ENCODE measurements at places on chromosomes 5 and 9. TPM values are rescaled to one million over a fixed set of nuclear protein-coding genes. Genes with fewer than 3 reads are reported as not detected.
A peak's percentile ranks its signal among the peaks of the same experiment; 100 is the strongest.

Gene SLC25A2
- total RNA-seq: 0.59 TPM

DNA sequence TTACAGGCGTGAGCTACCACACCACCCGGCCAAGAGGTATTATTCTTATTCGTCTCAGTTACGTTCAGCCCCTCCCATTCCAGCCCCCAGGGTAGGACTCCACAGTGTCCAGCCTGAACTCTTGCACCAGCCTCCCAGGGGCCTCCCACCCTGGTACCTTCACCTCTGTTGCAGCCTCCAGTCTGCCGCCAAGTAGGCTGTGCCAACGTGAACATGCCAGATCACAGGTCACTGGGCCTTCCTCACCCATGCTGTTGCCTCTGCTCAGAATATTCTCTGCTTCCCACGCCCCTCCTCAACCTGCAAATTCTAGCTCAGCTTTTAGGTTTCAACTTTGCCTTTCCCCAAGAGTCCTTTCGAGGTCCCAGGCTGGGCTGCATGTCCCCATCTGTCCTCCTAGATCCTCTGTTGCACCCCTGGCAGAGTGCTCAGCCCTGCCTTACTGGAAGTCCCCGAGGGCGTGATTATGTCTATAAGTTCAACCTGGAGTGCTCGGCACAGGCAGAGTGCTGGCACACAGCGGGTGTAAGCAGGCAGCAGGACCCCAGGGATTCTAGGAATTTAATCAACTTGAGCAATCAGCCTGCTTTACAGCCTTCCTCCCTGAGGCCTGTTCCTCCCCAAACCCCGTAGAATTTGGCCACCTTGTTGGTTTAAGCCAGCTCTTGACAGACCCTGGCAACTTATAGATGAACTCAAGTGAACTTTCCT lies 13.1 kb upstream of the STXBP1 start:
- no peak overlapping the region for H3K27ac ChIP-seq
- H3K27me3 ChIP-seq: no peaks in the 10 kb centered on the region
- no peak for DNase-seq
- no peak overlapping the region for H3K4me3 ChIP-seq
- no peaks in the 10 kb centered on the region for H3K36me3 ChIP-seq

DNA sequence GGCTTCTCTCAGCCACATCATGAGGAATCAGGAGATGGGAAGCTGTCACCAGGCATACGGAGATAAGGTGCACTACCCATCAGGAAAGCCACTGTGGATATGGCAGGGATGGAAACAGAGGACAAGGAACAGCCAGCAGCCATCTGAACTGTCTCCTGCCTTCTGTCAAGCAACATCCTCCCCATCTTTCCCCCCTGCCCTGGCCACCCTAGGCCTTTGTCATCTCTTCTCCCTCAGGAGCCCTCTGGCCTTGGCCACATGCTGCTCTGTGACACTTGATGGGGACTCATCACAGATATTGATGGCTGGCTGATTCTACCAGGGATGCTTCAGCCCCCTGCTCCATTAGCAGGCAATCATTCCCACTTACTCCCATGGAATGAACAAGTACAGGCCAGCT lies 21.1 kb upstream of the MEIKIN start:
- peaks cover 4% of the 10 kb centered on the region for H3K27me3 ChIP-seq
- no peak for DNase-seq
- H3K4me1 ChIP-seq: no peaks in the 10 kb centered on the region
- H3K36me3 ChIP-seq: no peaks in the 10 kb centered on the region

DNA sequence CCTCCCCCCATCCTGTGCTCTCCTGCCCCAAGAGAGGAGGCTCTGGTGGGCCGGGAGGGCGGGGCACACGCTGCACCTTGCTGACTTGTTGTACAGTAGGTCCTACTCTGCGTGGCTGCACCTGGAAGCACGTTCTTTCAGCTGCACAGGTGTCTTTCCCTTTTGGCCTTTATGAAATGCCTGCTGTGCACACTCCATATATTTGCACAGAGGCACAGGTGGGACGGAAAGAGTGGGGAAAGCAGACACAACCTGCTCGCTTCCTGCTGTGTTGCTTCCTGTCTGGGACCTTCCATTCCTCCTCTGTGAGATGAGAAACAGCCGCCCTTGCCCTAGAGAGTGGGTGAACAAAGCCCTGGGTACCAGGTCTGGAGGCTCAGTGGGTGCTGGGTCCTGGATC lies 4.8 kb downstream of the USP20 start:
- H3K27ac ChIP-seq: no peak overlapping the region
- peaks cover 28% of the 10 kb centered on the region for H3K4me1 ChIP-seq
- H3K27me3 ChIP-seq: no peaks in the 10 kb centered on the region
- H3K36me3 ChIP-seq: peaks cover 12% of the 10 kb centered on the region

DNA sequence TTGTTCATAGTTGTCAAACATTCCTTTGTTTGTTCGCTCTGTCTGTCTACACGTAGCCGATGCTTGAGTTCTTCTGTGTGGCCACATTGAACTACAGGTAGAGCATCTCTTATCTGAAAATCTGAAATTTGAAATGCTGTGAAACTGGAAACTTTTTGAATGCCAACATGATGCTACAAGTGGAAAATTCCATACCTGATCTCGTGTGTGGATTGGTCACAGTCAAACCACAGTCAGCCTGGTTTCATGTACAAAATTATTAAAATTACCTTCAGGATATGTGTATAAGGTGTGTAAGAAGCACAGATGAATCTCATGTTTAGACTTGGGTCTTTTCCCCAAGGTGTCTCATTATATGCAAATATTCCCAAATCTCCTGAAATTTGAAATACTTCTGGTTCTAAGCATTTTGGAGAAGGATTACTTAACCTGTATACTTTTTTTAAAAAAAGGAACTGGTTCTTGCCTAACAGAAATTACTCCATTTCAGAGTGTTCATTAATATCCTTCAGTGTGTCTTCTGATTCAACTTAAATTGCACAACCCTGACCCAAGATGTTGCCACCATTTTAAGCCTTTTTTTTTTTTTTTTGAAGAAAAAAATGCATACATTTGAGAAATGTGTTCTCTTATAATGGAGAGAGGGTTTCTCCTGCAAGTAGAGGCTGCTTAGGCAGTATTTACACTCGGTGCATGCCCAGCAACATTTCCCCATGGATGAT lies 254.3 kb downstream of the MAST4 start:
- H3K36me3 ChIP-seq: no peaks in the 10 kb centered on the region
- H3K27ac ChIP-seq: no peak overlapping the region
- no peaks in the 10 kb centered on the region for H3K4me1 ChIP-seq
- DNase-seq: no peak

- no peak for DNase-seq
- no peaks in the 10 kb centered on the region for H3K27me3 ChIP-seq
- peaks cover 54% of the 10 kb centered on the region for H3K36me3 ChIP-seq
- peaks cover 14% of the 10 kb centered on the region for H3K4me1 ChIP-seq
- H3K27ac ChIP-seq: no peak overlapping the region
Observed at GRCh38 chr5:138506370-138507306, 36.4 kb downstream of the ETF1 start.

DNA sequence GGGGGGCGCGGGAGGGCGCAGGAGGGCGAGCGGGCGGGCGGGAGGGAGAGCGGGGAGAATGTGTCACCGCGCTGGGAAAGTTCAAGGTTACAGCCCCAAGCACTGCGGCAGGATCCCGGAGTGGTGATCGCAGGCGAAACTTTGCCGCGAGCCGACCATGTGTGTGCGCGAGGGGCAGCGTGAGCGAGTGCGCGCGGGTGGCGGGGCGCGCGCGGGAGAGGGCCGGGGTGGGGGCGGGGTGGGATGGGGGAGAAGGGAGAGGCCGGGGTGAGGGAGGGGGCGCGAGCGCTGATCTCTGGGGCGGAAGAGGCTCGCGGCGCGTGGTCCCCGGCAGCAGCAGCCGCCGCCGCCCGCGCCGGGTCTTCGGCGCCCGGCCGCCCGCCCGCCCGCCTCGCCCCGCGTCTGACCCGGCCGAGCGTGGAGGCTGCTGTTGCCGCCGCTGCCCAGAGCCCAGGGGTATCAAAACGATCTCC lies at the start of gene NFIB:
TSS of gene NFIB (minus strand) at position 191 of the 473 bp plus-strand sequence. CDS start 630 bp downstream, outside the sequence.
- H3K27ac ChIP-seq: peak within 1 kb of the TSS; percentile 88
- H3K36me3 ChIP-seq: no peaks in the 10 kb centered on the region
- H3K4me1 ChIP-seq: peaks cover 29% of the 10 kb centered on the region
- H3K27me3 ChIP-seq: no peaks in the 10 kb centered on the region
- H3K4me3 ChIP-seq: peak within 1 kb of the TSS; percentile 94
